ENCODE measurements at places on chromosomes 4 and X.
A peak's percentile ranks its signal among the peaks of the same experiment; 100 is the strongest.

DNA sequence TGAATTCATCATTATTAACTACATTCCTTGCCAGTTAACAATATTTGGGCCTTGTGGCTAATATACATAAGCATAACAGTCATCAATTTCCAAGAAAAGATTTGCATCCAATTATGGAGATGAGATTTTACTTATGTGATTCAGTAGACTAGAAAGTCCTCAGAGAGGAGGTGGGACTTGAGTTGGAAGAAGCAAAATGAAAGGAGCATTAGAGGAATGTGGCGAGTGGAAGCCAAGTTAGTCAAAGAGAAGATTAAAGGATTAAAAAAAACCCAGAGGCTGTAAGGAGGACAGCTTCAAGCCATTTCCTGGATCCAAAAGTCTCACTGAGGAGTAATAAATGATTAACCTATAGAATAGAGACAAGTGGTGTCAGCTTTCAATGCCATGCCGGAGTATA lies 1099.4 kb upstream of the IGFBP7 start:
- DNase-seq = no peak

GRCh38 chrX:85084770-85085393 lies 81.2 kb downstream of the APOOL start:
- DNase-seq = no peak

DNA sequence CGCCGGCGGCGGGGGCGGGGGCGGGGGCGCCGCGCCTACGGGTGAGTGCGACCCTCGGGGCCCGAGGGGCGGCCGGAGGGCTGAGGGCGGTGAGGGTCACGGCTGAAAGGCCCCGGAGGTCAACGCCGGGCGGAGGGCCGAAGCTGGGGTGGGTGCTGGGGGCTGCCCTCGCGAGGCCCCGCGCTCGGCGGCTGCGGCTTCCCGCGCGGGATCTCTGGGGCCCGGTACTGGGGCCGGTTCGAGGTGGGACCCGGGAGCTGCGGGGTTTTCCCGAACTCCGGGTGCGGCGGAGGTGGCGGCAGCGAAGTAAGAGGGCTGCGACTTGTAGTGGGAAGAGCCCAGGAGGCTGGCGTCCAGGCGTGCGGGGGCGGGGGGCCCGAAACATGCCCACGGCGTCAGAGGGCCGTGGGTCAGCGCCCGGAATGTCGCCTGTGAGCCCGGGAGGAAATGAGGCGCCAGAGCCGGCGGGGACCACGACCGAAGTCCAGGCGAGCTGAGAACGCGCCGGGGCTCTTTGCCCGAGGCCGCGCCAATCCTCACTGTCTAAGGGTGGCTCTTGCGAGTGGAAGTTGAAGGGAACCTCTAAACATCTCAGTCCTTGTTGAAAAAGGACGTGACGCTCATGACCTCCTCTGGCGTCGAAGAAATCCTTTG lies 407 bp downstream of the IL13RA1 start:
- no peak for DNase-seq

DNA sequence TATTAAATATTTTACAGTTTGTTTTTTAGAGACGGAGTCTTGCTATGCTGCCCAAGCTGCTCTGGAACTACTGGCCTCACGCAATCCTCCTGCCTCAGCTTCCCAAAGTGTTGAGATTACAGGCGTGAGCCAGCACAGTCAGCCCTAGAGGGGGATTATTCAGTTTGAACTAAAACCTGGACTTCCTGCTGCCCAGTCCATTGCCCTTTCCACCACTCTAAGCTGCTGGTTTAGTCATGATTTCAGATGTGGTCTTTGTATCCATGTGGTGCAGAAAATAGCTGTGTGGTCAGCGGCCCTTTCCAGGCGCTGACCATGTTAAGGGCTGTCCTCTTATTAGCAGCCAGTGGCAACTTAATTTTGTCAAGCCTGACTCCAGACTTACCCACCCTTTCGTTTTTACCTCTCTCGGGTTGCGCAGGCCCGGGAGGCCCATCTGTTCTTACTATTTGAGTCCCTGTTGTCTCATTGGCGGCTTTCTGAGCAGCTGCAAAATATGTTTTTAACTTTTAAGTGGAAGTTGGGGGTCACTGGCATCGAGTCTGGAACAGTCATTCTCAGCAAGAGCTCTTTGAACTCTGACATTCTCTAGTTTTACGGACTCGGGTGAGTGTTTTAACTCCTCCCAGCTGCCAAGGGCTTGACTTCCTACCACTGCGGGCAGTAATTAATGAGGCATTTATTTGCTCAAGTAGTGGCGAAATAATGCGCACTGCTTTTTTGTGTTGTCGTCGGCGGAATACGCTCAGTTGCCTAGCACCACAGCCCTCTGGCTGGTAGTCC lies 773 bp upstream of the VMA21 start:
- peak; percentile 6 for DNase-seq

GRCh38 chrX:129787336-129788055 lies 7.7 kb downstream of the SASH3 start:
- DNase-seq = no peak

DNA sequence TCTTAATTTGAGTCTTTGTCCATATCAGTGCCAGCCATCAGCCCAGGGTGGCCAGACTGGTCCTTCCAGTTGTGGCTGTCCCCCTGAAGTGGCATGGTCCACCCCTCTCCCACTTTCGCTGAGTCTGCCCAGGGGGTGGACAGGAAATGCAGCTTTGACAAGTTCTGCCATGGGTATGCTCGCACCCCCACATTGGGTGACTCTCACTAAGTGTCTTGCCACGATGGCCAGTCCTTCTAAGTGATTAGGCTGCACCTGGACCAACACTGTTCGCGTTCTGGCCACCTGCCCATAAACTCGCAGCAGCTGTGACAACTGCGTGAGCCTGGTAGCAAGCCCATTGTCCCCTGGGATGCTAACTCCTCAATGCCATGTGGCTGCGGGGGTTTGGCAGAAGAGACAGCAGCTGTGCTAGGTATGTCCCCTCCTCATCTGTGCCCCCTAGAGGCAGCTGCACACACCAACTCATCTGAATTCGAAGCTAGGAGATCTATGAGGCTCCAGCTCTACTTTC lies 10.0 kb upstream of the LNX1 start:
- no peak for DNase-seq

DNA sequence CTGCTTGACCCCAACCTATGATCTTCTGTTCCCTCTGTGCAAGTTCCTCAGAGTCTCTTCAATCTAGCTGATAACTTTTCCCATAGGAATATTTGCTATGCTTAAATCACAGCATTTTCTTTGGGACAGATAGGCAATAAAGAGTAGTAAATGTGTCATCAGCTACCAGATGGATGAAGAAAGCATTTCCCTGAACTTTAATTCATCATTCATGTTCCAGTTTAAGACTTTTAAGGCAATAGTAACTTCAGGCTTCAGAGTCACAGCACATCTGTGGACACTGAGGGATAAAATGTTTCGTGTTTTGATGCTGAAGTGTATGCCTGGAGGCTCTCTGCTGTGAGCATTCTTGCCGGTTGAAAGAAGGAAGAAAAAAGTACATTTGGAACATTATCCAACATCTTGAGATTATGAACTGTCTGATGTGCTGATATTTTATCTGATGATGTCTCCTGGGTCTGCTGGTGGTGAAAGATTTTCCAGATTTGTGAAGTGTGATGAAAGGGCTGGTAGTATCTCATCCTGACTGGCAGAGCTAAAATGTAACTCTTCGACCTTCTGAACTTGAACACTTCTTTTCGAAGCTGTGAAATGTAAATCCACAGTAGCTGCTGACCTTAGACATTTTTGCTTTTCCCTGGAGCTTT lies 133.7 kb downstream of the DCLK2 start:
- DNase-seq = no peak

DNA sequence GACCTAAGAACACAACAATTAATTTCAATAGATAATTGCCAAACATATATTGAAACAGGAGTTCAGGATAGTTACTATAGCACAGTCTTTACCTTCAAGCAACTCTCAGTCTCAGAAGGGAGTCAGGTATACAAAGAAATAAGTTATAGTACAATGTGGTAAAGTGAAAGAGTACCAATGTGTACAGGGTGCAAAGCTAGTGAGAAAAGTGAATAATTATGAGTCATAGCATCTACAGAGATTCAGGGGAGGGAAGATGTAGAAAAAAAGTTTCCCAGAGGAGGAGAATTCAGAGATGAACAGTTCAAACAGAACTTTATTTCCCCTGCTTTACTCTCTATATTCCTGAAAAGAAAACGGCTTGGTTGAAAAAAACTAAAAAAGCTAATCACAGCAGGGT lies 22.7 kb upstream of the DKK2 start:
- no peak for DNase-seq

- no peak for DNase-seq
Measured at GRCh38 chr4:186885289-186885688, 161.6 kb upstream of the FAT1 start.

GRCh38 chr4:8077181-8078108 lies 81.2 kb downstream of the ABLIM2 start:
- no peak for DNase-seq

- DNase-seq = no peak
Measured at GRCh38 chr4:24774452-24774851, 20.9 kb upstream of the SOD3 start.

DNA sequence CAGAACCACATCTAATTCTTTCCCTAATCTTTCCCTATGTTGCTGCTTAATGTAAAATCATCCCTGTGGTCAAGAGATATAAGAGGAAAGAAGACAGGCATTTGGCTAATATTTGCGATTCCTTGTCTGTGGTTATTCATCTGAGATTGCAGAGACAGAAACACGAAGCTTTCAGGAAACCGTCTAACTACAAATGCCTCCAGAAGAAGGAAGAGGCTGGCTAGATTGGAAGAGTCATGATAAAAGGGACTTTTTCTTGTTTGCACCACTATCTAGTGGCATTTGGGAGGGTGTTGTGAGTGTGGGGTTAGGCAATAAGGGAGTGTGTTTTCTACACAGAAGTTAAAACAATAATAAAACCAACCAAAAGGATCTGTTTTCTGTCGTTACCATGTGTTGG lies 43.9 kb downstream of the TMEM154 start:
- no peak for DNase-seq

GRCh38 chr4:25578432-25578831 lies 77.2 kb upstream of the SLC34A2 start:
- no peak for DNase-seq

DNA sequence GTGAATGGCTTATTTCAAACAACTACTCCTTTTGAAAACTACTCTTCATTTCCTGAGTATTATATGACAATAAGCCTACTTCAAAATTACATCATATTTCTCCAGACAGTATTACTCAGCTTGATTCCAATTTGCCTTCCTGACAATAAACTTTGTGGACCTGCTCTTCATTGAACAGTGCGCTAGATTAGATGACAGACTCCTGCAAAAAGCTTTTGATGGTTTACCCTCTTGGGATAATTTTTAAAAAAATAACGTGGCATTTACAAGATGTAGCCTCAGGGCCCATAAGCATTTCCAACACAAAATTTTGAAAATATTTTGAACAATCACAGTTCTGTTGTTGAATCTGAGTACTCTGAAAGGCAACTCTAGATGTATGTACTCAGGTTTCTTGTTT lies 25.9 kb downstream of the MGAT4D start:
- DNase-seq = no peak

- no peak for DNase-seq
Measured at GRCh38 chrX:112654871-112655270, 24.9 kb downstream of the LHFPL1 start.

DNA sequence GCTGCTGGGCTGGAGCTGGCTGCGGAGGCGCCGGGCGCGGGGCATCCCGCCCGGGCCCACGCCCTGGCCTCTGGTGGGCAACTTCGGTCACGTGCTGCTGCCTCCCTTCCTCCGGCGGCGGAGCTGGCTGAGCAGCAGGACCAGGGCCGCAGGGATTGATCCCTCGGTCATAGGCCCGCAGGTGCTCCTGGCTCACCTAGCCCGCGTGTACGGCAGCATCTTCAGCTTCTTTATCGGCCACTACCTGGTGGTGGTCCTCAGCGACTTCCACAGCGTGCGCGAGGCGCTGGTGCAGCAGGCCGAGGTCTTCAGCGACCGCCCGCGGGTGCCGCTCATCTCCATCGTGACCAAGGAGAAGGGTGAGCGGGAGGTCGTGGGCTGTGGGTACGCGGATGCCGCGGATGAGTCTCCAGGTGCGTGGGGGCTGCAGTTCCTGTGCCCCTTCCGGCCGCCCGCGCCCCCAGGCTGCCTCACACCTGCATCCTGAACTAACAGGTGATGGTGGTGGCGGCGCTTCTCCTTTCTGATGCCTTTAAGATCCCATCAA lies 499 bp downstream of the CYP2U1 start:
- DNase-seq = no peak

DNA sequence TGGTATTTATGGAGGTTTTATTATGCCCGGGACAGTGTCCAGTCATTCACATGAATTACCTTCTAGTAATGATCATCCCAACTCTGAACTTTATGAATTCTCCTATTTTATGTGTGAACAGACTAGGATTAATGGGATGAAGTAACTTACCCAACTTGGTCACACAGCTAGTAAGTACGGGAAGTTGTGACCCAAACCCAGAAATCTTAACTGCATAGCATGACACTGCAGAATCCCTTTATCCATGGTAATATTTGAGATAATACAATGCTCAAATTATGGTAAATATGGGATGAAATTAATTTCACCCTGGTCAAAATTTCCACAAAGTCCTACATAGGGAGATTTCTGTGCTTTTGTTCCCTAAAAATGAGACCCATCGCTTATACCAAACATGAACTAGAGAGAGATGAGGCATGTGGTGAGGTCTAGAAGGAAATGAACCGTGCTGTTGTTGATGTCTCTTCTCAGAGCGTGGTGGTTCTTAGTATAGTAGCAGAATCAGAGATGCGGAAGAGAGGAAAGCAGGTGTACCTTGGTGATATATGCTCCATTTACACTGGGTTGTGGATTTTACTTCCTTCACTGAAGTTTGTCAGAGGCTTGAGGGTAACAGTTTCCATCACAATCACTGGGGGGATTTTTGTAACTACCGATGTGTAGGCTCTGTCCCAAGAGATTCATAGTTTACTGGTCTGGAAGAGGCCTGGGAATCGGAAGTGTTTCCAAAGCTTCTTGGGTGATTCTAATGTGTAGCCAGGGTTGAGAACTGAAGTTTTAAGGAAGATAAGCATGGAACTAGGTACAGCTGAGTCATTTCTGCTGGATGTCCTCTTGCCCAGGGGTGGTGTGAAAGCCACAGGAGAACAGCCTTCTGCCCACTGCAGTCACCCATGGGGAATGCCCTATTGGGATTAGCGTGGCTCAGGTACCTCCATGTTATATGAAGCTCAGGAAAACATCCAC lies 30.2 kb upstream of the FAM9C start:
- DNase-seq = no peak

GRCh38 chr4:663438-664428 lies 10.3 kb downstream of the ATP5ME start:
- DNase-seq = peak; percentile 80

- DNase-seq = no peak
Measured at GRCh38 chr4:82555276-82555675, 6.5 kb downstream of the TMEM150C start.

DNA sequence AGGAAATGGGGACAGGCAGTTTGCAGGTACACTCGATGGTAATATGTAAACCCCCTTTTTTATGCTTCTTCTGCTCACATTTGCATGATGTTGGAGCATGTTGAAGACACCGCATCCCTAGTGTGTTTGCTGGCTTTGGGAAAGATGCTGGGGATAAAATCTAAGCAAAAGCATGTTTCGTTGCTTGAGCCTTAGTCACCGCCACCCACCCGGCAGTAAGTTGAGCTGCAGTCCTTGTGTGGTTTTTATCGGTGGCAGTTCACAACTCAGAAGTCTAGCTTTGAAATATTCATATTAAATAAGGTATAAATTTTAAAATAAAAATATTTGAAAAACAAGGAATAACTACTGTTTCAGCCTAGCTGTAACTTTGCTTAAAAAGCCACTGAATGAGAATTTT lies 21.7 kb upstream of the MND1 start:
- no peak for DNase-seq

GRCh38 chr4:1255699-1256098 lies 6.8 kb upstream of the CTBP1 start:
- no peak for DNase-seq

GRCh38 chrX:17634542-17635207 lies 102.6 kb upstream of the SCML1 start:
- DNase-seq = no peak

Measured in T-cell (primary cell).